Kidney (tissue), 22 donors: ENCODE measurements at places on chromosomes 3 and 15.

DNA sequence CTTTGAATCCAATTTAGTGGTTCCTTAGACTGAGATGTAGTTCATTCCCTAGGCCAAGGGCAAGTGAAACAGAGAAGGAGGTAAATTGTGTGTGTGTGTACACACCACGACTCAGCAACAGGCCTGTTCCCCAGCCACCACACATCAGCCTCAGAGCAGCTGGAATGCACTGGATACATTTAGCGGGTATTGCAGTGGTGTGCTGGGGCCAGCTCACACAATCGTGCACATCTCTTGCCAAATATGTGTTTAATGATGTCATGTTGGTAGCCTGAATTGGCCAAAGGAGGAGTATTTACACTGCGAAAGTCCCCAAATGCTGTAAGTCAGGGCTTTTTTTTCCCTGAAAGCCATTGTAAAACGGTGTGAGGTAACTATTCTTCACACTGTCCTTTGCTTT, 82.3 kb downstream of the RBPMS2 start:
- H3K4me3 ChIP-seq = no peak overlapping the region
- DNase-seq = no peak
- no peaks in the 10 kb centered on the region for H3K4me1 ChIP-seq
- no peaks in the 10 kb centered on the region for H3K27me3 ChIP-seq
- peaks cover 36% of the 10 kb centered on the region for H3K36me3 ChIP-seq

DNA sequence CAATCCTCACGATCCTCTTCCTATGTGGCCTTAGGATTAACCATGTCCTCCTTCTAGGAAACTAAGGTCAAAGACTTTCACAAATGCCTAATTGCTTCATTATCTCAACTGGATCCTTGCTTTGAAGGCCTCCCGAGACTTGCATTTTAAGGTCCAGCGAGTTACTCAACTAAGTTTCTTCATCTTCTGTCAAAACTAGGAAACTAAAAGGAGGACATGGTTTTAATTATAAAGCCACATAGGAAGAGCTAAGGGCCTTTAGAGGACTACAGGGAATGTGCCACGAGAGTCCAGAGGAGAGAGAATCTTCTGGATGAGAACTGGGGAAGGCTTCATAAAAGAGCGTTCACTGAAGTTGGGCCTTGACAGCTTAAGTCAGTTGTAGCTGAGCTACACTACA, 87.8 kb upstream of the LPP start:
- no peaks in the 10 kb centered on the region for H3K36me3 ChIP-seq
- no peaks in the 10 kb centered on the region for H3K4me1 ChIP-seq
- no peak overlapping the region for H3K27ac ChIP-seq
- no peak for DNase-seq
- H3K27me3 ChIP-seq = no peaks in the 10 kb centered on the region
- no peak overlapping the region for H3K4me3 ChIP-seq

- H3K4me3 ChIP-seq = no peak overlapping the region
- H3K4me1 ChIP-seq = no peaks in the 10 kb centered on the region
- H3K36me3 ChIP-seq = no peaks in the 10 kb centered on the region
- DNase-seq = no peak
- H3K27ac ChIP-seq = peak overlapping the region; percentile 20
- no peaks in the 10 kb centered on the region for H3K27me3 ChIP-seq
These were observed 179.7 kb upstream of the TOPAZ1 start for GRCh38 chr3:44061961-44062360.

GRCh38 chr15:35458176-35458856, 87.6 kb downstream of the DPH6 start:
- no peak for DNase-seq
- H3K36me3 ChIP-seq = no peaks in the 10 kb centered on the region
- no peaks in the 10 kb centered on the region for H3K27me3 ChIP-seq
- H3K4me3 ChIP-seq = no peak overlapping the region
- H3K27ac ChIP-seq = no peak overlapping the region

GRCh38 chr3:16516695-16517481, 3.4 kb upstream of the RFTN1 start:
- no peaks in the 10 kb centered on the region for H3K27me3 ChIP-seq
- no peaks in the 10 kb centered on the region for H3K36me3 ChIP-seq
- H3K4me1 ChIP-seq = no peaks in the 10 kb centered on the region
- no peak overlapping the region for H3K27ac ChIP-seq
- DNase-seq = peak; percentile 76

DNA sequence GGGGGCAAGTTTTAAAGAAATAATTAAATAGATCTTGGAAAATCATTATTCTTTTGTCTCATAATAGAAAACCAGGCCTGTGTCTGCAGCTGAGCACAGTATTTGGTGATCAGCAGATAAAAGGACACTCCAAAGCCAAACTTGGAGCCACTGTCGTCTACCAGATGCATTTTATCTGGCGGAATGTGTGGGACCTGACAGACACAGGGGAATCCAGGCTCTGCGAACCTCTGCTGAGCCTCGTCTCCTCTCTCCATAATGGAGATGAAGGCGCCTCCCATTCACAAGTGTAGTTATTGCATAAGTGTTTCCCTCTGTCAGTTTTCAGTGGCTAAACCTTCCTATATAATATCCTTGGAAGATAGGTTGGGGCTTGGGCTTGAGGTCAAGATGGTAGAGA, 42.1 kb downstream of the EEFSEC start:
- DNase-seq = no peak
- H3K27ac ChIP-seq = no peak overlapping the region
- H3K27me3 ChIP-seq = no peaks in the 10 kb centered on the region
- no peaks in the 10 kb centered on the region for H3K36me3 ChIP-seq

DNA sequence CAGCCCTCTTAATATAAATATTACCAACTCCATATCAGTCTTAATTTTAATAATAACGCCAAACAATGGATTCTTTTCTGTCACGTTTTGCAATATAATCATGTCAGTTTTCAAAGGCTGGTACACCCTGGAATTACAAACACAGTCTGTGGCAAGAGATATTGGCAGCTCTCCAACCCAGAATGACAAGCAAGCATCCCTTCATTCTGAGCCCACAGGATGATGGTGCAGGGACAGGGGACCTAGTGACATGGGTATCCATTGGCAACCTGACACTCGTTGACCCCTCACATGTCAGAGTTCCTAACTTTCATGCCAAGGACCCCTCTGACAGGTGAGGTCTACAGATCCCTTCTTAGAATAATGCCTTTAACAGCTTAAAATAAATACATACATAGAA, 154.5 kb upstream of the TSC22D2 start:
- DNase-seq = no peak
- no peak overlapping the region for H3K4me3 ChIP-seq
- no peaks in the 10 kb centered on the region for H3K36me3 ChIP-seq
- H3K27ac ChIP-seq = no peak overlapping the region
- H3K27me3 ChIP-seq = no peaks in the 10 kb centered on the region

DNA sequence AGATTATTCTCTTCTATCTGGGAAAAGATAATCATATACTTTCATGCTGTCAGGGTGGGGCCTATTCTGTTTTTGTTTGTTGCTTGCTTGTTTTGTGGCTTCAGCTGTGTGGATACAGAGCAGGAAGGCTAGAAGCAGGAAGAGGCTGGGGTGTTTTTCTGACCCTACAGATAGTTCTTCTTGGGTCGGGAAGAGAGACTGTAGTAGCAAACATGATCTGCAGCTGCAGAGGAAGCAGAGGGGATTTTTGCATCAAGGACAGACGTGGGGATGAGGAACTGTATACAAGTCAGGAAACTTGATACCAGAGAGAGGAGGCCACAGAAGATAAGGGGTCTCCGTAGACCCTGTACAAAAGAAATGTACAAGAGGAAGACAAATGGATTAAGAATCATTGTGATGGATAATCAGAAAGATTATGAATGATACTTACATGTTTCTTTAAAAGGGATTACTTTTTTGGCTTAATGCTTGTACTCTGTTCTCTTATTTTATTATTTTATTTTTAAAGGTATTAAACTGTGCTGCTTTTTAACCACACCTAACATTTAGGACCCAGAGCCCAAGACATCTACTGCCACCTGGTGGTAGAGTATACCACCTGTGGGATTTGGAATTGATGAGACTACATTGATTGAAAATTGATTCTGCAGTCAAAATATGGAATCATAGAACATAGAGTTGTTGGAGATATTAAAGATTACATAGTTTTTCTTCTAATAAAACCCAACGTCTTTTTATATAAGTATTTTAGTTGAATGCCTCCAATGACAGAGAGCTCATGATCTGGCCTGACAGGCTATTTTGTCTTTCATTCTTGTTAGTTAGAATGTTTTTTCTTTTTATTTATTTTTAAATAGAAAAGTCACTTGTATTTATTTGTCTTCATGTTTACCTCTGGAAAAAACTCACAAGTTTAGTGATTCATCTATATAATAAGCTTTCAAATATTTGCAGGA, 87.3 kb upstream of the ROPN1 start:
- DNase-seq = no peak
- no peaks in the 10 kb centered on the region for H3K27me3 ChIP-seq
- no peak overlapping the region for H3K4me3 ChIP-seq
- no peak overlapping the region for H3K27ac ChIP-seq
- peaks cover 3% of the 10 kb centered on the region for H3K4me1 ChIP-seq

DNA sequence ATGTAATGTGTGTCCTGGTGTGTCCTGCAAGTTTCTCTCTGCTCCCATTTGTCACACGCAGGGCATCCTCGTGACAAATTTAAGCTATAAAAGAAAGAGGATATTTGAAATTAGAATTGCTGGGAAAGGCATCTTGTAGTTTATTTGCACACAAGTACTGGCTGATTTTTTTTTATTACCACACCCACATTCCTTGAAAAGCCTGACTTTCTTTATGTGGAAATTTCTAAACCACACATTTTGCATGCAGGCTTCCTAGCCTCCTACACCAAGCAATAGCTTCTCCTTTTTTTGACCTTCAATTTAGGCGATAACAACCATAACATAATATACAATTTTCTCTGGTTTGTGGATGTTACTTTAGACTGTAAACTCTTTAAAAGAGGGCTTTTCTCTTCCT, 126.1 kb downstream of the SERPINI1 start:
- no peaks in the 10 kb centered on the region for H3K4me1 ChIP-seq
- H3K4me3 ChIP-seq = no peak overlapping the region
- no peak for DNase-seq
- no peak overlapping the region for H3K27ac ChIP-seq

DNA sequence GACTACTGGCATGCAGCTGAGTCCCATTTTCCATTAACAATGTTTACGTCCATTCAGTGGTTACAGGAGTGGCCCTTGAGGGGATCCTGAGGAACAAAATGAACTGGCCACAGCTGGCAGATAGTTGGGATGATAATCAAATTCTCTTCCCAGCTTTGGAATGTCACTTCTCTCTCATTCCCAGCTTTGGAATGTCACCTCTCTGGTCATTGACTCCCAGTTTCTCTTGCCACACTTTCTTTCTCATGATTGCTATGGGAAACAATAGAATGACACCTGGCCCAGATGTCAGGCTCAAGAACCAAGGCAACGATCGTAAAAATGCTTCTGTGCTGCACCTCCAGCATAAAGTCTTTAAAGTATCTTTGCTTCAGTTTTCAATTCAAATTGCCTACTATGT, 34.0 kb downstream of the ATP13A4 start:
- H3K4me1 ChIP-seq = no peaks in the 10 kb centered on the region
- H3K4me3 ChIP-seq = no peak overlapping the region
- no peaks in the 10 kb centered on the region for H3K27me3 ChIP-seq
- H3K27ac ChIP-seq = no peak overlapping the region
